ENCODE measurements at places on chromosomes 11 and 22.

DNA sequence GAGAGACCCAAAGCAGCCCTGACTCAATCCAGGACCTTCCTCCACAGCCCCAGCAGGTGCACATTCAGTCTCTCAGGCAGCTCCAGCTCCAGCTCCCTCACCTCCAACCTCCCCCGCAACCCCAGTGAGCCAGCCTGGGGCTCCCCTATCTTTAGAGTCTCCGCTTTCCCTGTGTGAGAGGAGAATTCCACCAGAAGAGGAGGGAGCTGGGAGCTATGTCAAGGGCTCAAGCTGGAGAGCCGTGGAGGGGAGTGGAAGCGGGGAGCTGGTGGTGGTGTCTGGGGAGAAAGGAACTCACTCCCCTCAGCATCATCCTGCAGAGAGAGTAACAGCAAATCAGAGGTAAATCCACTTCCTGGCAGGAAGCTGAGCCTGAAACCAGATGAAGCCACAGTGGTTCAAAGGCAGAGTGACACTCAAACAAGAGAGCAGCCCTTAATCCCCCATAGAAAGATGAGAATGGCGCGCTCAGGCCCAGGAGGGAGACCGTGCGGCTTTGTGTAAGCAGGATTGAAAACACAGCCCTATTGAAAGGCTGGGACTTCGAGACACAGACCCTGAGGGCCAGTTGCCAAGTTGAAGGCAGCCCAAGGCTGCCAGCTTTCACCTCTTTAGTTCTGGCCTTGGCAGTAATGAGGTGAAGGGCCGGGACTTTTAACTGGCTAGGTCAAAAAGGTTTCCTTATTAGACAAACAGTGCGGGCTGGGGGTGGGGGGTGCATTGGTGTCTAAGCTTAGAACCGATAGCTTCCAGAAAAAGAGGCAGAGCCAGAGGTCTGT, 21.4 kb upstream of the CDON start:
- no peak for DNase-seq
- no peaks in the 10 kb centered on the region for H3K27me3 ChIP-seq
- peaks cover 39% of the 10 kb centered on the region for H3K4me1 ChIP-seq
- H3K4me3 ChIP-seq: no peak overlapping the region

- H3K4me1 ChIP-seq: no peaks in the 10 kb centered on the region
- no peak overlapping the region for H3K27ac ChIP-seq
- no peaks in the 10 kb centered on the region for H3K36me3 ChIP-seq
- H3K27me3 ChIP-seq: no peaks in the 10 kb centered on the region
- H3K4me3 ChIP-seq: no peak overlapping the region
- no peak for DNase-seq
Measured at GRCh38 chr11:10918275-10918674, 60.4 kb upstream of the ZBED5 start.

- H3K36me3 ChIP-seq: no peaks in the 10 kb centered on the region
- H3K27me3 ChIP-seq: no peaks in the 10 kb centered on the region
- H3K4me3 ChIP-seq: no peak overlapping the region
- no peak overlapping the region for H3K27ac ChIP-seq
- no peaks in the 10 kb centered on the region for H3K4me1 ChIP-seq
Measured at GRCh38 chr11:132373405-132374143, 1003.2 kb downstream of the NTM start.

DNA sequence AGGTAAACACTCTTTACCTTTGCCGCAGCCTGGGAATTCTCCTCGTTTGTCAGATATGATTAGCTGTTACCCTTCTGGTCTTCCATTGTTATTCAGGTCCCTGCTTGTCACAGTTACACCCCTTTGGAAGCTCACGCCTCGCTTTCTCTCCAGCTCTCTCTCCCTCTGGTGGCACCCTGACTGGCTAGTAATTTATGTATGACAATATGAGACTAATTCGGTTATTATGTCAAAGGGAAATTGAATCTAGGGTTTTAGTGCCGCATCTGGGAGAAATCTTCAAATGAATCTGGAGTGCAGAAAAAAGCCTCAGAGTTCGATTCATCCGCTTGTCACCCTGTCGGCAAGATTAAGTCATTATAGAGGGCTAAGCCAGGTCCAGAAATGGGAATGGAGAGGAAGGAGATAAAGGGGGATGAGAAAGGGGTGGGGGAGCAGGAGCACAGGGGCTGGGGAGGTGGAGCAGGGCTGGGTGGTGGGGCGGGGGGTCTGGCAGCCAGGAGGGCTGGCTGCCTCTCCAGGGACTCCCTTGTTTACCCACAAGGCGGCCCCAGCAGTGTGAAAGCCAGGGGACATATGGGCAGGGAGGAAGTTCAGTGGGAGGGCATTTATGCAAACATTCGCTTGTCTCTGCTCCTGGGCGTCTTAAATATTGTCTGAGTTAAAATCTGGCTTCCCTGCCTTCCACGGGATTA, 179.0 kb upstream of the NECTIN1 start:
- H3K36me3 ChIP-seq: no peaks in the 10 kb centered on the region
- no peaks in the 10 kb centered on the region for H3K4me1 ChIP-seq
- no peak overlapping the region for H3K4me3 ChIP-seq
- DNase-seq: no peak

- no peak for DNase-seq
- H3K36me3 ChIP-seq: no peaks in the 10 kb centered on the region
- no peak overlapping the region for H3K27ac ChIP-seq
- H3K4me1 ChIP-seq: no peaks in the 10 kb centered on the region
Measured at GRCh38 chr11:32462011-32462690, 26.8 kb upstream of the WT1 start.
